ENCODE measurements at places on chromosomes 1 and 21.
A peak's percentile ranks its signal among the peaks of the same experiment; 100 is the strongest.

DNA sequence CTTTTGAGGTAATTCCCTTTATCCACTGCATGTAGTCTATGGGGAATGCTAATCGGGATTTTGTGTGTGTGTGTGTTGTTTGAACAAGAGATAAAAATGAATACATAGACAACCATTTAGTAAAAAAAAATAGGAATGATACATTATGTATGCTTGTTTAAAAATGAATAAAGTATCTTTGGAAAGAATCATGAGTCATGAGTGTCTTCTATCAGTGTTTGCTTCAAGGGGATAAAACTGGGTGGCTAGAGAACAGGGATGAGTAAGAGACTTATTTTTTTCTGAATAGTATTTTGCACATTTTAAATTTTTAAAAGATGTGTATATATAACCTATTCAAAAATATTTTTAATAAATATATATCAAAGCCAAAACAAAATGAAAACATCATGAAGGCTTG is 839.4 kb upstream of the ADGRL4 start:
- DNase-seq: no peak

DNA sequence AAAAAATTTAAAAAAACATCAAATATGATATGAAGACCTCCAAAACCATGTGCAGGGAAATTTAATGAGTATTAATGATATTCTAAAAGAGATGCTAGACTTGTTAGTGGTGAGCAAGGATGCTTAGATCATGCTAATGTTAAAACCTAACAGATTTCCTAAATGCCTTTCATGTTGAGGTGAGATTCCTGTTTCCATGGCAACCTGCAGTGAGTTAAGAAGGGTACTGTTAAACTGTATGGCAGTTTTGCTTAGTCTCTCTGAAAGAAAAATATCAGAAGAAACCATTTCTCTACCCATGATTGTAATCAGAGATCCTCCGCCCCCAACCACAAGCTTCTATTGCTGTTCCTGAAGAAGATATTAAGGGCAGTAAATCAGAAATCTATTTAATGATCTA is 321.6 kb upstream of the LRRC7 start:
- no peak for DNase-seq

GRCh38 chr1:107963601-107964335 is 1.2 kb downstream of the VAV3 start:
- peak; percentile 52 for DNase-seq

DNA sequence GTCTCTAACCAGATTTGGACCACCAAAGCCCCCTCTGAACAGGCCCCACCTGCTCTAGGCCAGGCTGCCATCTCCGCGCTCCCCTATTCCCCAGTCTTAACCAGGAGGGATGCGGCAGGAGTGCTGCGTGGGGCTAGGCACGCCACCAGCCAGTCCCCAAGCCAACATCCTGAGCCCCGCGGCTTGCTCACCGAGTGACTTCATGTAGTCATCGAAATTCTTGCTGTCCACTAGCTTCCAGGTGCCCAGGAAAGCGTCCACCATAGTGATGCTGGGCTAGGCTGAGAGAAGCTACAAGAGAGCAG is 173 bp downstream of the FABP3 start:
- DNase-seq: no peak

DNA sequence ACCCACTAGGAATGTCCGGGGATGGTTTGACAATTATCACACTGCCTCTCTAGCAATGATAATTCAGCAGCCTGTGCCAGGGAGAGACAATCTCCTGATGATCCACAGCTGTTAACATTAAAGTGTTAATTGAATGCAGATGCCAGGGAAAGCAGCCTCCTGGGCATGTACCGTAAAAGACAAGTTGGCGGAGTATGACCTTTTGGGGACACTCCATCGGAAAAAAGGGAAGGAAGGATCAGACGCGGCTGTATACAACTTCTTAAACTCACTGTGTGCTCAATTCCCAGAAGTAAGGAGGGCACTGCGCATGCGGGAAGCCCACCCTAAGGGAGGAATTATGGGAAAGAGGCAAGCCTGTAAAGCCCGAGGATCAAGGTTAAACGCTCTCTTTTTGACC is 62.6 kb downstream of the MAP3K7CL start:
- DNase-seq: no peak

- DNase-seq: no peak
These were observed 50.9 kb downstream of the PCNT start for GRCh38 chr21:46374761-46375389.

- no peak for DNase-seq
These were observed 129.2 kb upstream of the WNT4 start for GRCh38 chr1:22271847-22272801.

GRCh38 chr1:205766570-205766969 is 8.7 kb downstream of the RAB29 start:
- DNase-seq: no peak

GRCh38 chr1:13756557-13757315 is 56.7 kb downstream of the PRDM2 start:
- DNase-seq: no peak

- DNase-seq: peak; percentile 61
These were observed 13.1 kb downstream of the RNF220 start for GRCh38 chr1:44418022-44418673.

GRCh38 chr21:42569732-42570301 is 56.2 kb downstream of the SLC37A1 start:
- DNase-seq: no peak

DNA sequence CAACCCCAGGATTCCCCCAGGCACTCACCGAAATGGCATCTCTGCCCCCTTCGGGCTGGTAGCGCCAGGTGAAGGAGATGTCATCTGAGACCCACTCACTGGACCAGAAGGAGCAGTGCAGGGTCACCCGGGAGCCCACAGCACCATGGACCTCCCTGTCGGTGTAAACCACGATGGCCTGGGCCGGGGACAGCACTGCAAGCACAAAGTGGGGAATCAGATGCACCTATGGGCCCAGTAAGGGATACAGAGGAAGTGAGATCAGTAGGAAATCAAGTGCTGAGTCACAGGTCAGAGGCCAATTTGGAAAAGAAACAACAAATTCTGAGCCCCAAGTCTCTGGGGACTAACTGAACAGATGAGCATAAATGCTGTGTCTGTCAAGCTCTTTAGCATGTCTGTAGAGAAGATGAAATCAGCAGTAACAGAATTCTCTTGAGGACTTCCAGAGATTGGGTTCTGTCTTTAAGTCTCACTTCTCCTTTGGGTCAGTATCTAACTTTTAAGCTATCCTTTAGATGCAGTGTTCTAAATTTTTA is 2.5 kb downstream of the MPZ start:
- no peak for DNase-seq

DNA sequence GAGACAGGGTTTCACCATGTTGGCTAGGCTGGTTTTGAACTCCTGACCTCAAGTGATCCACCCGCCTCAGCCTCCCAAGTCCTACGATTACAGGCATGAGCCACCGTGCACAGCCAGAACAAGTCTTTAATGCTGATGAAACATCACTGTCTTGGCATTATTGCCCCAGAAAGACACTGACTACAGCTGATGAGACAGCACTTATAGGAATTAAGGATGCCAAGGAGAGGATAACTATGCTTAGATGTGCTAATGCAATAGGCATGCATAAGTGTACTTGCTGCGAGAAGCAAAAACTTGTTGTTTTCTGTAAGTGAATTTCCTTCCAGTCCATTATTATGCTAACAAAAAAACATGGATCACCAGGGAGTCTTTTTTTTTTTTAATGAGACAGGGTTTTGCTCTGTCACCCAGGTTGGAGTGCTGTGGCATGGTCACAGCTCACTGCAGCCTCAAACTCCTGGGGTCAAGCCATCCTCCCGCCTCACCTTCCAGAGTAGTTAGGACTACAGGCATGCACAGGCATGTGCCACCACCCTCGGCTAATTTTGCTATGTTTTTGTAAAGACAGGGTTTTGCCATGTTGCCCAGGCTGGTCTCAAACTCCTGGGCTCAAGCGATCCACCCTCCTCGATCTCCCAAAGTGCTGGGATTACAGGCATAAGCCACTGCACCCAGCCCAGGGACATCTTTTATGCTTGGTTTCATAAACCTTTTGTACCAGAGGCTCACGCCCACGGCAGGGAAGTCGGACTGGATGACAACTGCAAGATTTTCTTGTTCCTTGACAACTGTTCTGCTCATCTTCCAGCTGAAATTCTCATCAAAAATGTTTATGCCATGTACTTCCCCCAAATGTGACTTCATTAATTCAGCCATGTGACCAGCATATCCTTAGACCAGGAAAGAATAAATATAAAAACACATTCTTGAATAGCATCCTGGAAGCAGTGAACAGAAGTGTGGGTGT is 23.1 kb downstream of the RHEX start:
- DNase-seq: no peak

GRCh38 chr1:208616776-208617175 is 372.6 kb upstream of the PLXNA2 start:
- no peak for DNase-seq

DNA sequence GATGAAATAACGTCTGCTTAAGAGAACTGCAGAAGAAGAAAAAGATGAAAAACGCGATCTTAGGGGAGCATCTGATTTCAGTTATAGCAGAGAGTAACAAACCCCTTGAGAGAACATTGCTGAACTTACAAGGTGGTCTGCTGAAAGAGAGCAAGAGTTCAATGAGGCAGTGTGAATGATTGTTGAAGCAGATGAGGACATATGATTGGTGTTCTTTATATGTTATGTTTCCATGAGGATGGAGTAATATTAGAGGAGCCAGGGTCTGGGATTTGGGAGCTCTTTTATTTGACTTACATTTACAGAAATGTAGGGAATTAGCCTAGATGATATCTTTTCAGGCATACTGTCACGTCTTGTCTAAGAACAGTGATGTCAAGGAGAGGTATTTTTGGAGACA is 1302.0 kb downstream of the KCNT2 start:
- DNase-seq: no peak

- no peak for DNase-seq
These were observed 32.9 kb downstream of the IVNS1ABP start for GRCh38 chr1:185284116-185284515.

GRCh38 chr1:119773711-119774241 is 5.1 kb upstream of the HMGCS2 start:
- no peak for DNase-seq

GRCh38 chr1:174870319-174870718 is 129.4 kb upstream of the CACYBP start:
- no peak for DNase-seq

DNA sequence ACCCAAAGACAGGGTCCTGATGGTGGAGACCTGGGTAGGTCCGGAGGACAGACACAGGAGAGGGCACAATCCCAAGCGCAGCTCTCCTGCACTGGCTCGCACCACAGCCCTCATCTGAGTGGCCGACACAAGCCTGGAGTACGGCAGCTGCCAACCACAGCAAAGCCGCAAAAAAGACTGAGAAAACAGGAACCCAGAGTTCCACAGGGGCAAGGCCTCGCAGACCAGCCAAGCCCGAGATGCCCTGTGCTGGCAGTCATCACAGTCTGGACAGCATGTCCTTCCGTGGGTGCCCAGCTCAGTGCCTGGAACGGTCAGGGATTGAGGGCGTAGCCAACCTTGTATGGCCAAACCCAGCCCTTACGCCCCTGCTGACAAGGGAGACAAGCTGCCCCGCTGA is 11.4 kb downstream of the ZBTB48 start:
- no peak for DNase-seq

- DNase-seq: no peak
These were observed 194.6 kb downstream of the ST6GALNAC3 start for GRCh38 chr1:76269155-76269554.

DNA sequence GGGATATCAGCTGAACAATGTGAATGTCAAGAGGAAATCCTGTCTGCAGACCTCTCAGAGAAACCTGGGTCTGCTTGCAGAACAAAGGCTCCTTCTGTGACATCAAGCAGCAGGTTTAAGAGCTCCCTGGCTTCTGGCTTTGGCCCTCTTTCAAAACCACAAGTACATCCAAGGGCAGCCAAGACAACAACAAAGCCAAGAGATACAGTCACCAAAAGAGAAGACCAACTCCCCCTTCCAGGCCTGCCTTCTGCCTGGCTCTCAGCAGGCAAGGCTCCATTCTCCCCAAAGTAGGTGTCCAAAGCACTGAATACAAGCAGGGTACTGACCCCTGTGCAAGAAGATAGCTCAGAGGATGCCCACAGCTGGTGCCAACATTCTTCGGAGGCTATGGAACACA is 11.5 kb downstream of the BCAR3 start:
- no peak for DNase-seq

GRCh38 chr1:3283849-3284248 is 170.6 kb upstream of the ARHGEF16 start:
- peak; percentile 72 for DNase-seq

DNA sequence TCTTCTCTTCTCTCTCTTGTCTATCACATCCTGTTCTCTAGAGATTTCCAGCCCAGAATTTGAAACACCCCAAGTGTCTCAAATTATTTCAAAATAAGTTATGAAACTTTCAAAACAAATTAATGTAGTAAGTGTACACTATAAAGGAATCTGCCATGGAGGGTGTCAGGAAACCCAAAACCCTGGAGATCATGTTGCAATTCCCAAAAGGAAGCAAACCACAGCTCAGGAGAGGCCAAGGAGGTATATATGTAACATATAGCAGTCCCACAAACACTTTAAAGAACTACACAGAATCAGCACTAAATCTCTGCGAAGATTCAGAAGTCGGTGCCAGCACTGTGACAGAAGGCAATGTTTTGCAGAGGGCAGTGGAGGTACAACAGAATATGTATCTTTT is 26.6 kb downstream of the PTPN14 start:
- no peak for DNase-seq

GRCh38 chr1:75640137-75640536 is 29.2 kb upstream of the SLC44A5 start:
- DNase-seq: no peak

DNA sequence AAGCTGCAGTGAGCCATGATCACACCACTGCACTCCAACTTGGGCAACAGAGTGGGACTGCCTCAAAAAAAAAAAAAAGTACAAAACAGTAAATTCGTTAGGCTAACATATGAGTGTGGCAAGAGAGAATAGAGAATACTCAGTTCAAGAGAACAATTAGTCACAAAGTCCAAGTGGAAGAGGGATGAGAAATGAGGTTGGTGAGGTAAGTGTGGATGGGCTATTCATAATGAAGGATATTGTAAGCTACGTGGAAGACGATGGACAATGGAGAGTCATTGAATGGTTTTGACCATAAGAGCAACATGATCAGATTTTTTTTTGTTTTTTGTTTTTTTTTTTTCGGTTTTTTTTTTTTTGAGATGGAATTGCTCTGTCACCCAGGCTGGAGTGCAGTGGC is 34.8 kb downstream of the WDTC1 start:
- no peak for DNase-seq

DNA sequence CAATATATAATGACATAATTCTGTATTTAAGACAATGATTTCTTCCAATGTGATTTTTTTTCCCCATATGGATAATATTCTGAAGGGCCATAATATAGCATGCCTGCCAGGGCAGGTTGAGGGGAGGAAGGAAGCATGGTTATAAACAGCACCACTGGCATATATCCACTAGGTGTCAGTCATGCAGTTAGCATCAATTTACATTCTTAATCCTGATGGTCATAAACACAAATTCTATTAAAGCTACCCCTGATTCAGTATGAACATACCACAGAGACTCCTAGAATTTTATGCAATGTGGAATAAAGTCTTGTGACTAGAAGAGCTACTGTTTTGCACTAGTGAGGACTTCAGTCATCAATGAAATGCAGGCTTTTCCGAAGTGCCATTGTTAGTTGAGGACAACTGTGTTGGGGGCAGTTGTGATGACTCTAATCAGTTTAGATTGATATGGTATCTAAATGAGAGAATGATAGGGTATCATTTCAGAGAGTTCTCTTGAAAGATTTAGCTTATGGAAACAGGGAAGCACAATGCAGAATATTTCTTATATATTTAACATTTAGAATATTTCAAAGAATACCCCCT is 342.7 kb upstream of the NR5A2 start:
- DNase-seq: no peak

Data from ecto neural progenitor cell (in vitro differentiated cells).